ENCODE measurements at places on chromosomes 5 and 9.
A peak's percentile ranks its signal among the peaks of the same experiment; 100 is the strongest.

DNA sequence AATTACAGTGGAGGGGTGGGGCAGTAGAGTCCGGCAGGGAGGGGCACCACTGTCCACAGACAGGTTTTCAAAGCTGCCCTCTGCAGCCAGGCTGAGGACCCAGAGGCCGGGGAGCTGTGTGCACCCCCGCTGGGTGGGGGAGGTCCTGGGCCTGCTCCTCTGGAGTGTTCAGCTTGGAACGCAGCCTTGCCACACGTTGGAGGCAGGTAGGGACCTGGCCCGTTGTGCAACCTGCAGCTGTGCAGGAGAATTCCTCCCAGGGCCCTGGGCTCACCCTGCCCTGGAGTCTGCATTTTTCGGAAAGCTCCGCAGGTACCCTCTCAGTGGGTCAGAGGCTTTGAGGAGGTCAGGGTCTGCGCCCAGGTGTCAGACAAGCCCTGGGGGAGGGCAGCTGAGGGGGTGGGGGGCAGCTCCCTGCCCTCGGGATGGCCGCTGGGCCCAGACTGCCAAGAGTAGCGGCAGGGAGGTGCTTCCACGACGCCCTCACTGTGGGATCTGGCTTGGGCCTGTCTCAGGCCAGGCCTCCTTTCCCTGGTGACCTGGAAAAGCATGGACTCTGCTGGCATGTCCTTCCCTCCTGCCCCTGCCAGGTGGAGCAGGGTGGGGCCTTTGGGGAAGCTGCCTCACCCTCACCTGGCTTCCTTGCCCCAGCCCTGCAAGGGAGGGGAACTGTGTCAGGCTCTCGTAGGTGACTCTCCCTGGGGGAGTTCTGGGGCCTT, 29.5 kb downstream of the RXRA start:
- DNase-seq, result no peak

DNA sequence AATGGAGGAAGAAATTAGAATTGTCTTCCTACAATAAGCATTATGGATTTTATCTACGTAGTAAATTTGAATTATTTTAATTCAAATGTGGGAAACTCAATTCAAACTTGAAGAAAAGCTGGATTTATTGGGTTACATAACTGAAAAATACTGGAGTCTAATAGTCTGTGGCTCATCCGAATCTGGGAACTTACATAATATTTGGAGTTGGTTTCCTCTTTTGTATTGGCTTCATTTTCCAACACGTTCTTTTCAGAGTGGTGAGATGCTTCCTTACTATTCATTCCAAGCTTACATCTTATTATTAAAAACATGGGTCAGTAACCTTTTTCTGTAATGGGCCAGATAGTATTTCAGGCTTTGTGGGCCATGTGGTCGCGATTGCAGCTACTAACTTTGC, 164.8 kb downstream of the ARHGAP26 start:
- no peak for DNase-seq

- DNase-seq, result no peak
These were observed 533.3 kb downstream of the ACTL7B start for GRCh38 chr9:108322326-108323098.

DNA sequence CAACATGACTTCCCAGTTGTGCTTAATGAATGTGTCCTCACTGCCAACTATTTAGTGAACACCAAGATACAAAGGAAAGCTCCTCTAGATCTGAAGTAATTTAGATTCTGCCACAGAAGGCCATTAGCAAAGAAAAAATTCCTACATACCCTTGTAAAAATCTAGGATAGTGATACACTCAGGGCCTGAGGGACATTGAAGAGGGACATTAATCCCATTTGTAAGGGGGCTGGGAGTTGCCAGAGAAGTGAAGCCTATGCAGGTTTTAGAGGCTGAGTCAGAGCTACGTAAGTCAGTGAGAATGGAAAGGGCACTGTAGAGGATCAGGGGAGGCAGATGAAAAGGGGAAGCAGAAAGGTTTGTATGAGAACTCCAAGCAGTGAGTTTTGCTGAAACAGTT, 286.9 kb upstream of the TARS1 start:
- DNase-seq, result no peak

GRCh38 chr9:93072383-93072795, 13.9 kb downstream of the SUSD3 start:
- peak; percentile 28 for DNase-seq

- no peak for DNase-seq
These were observed 375.2 kb downstream of the PTPRD start for GRCh38 chr9:10237584-10237983.

GRCh38 chr5:118788351-118788750, 200.0 kb downstream of the DTWD2 start:
- DNase-seq, result no peak

DNA sequence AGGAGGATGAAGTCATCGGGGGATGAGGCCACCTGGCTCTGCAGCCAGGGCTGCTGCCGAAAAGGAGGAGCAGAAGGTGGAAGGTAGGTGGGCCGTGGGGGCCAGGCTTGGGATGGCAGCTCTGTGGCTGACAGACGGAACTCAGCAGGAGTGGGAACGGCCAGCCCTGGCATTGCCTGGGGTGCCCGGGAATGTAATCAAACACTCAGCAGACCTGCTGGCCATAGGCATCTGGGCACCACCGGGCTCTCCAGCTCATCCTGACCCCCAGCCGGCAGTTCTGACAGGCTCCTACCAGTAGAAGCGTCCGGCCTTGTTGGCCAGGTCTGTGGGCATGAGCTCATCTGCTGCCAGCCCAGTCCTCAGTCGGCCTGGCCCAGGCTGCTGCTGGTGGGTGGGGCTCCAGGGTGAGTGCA, 4.3 kb upstream of the FAT2 start:
- DNase-seq, result no peak

DNA sequence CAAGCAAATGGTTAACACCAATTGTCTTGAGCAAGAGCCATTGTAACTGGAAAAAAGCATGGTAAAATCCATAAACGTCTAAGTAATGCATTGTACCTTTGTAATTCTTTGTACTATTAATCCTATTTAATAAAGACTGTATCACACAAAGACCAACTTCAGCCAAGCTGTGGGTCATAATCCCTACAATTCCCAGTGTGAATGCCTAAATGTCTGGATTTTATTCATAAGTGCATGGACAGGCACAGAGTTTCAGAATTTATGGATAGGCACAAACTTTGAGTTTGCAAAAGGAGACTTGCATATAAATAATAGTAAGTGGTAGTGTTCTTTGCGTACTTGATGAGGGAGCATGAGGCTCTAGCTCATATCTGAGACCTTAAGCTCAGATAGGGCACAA, 1280.2 kb upstream of the WWC1 start:
- DNase-seq, result no peak

- no peak for DNase-seq
These were observed 22.9 kb upstream of the ROPN1L start for GRCh38 chr5:10418654-10419345.

DNA sequence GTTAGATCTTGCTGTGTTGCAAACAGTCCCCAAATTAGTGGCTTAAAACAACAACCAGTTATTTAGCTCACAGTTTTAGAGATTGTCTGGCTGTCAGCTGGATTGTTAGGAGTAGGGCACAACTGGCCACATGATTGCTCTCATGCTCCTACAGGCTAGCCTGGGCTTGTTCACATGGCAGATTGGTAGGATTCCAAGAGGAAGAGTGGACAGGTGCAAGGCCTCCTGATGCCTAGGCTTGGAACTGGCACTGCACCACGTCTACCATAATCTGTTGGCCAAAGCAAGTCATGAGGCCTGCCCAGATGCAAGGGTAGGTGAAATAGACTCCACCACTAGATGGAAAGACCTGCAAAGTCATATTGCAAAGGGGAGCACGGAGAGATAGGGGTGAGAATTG, 76.4 kb downstream of the ACER2 start:
- no peak for DNase-seq

- no peak for DNase-seq
These were observed 6.1 kb downstream of the GAS1 start for GRCh38 chr9:86941197-86941596.

- peak; percentile 65 for DNase-seq
These were observed 407.7 kb upstream of the GRAMD2B start for GRCh38 chr5:126015235-126016181.

- DNase-seq, result no peak
These were observed 95.3 kb downstream of the XRCC4 start for GRCh38 chr5:83172655-83173054.

- no peak for DNase-seq
These were observed 1.0 kb downstream of the CYSTM1 start for GRCh38 chr5:140176031-140176387.

GRCh38 chr5:102089883-102090282, 206.2 kb downstream of the SLCO4C1 start:
- no peak for DNase-seq

- DNase-seq, result no peak
These were observed 89.0 kb downstream of the DRD1 start for GRCh38 chr5:175354964-175355363.

DNA sequence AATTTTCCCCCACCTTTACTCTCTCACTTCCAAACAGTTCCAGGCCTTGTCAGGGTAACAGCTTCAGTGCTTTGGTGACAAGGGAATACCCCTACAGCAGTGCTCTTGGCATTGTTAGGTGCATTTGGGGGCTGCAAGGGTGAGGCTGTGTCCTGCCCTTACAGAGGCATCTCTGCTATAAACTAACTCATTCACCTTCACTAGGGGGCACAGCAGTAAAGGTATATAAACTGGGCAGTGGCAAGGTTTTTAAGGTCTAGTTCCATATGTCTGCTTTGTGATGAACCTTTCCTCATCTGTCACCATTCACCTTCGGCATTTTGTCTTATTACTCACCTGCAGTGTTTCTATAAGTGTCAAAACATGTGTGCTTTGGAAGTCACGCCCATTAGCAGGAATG, 79.1 kb upstream of the GPR151 start:
- DNase-seq, result no peak

GRCh38 chr5:130032807-130033206, 128.5 kb downstream of the CHSY3 start:
- no peak for DNase-seq

DNA sequence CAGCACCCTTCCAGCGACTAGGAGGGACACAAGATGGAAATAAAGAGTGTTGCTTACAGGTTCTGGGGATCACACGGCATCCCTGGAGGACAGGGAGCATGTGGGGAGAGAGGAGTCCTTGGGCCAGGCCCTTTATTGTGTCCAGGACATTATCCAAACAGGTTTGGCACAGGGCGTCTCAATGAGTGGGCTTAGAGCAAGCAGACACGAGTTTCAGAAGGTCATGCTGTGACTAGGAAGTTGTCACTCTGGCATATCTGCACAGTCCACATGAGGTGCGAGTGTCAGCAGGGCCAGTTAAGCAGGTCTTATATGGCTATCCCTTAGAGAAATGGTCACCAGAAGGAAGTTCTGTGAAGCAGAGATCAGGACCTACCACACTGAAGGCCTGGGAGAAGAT, 174.5 kb upstream of the OTULINL start:
- no peak for DNase-seq

DNA sequence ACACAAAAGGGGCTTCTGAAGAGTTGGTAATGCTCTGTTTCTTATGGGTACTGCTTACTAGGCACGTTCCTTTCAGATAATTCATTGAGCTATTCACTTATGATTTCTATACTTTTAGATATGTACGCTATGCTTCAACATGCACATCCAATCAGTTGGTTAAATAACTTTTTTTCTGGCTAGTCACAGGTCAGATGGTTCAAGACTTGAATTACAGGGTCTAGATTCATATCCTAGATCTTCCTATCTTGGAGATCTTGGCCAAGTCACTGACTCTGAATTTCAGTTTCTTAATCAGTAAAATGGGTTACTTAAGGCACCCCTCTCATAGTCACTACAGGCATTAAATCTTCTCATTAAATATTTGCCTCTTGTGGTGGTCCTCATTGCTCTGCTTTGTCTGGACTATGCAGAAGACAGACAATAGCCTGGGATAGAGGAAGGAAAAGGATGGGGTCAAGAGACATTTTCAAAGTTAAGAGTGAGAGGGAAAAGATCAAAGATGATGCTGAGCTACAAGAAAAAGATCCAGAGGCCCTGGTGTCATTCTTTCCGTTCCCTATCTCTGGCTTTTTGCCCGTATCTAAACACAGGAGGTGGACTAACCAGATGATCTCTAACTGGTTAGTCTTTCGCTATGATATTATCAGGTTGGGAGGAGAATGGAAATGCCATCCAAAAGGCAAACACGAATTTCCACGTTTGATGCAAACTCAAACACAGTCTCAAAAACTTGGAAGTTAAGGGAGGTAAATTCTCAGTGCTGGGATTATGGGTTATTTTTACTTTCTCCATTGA, 1.8 kb upstream of the CCDC180 start:
- DNase-seq, result no peak

- DNase-seq, result no peak
These were observed 144.7 kb upstream of the SHB start for GRCh38 chr9:38213631-38214299.

DNA sequence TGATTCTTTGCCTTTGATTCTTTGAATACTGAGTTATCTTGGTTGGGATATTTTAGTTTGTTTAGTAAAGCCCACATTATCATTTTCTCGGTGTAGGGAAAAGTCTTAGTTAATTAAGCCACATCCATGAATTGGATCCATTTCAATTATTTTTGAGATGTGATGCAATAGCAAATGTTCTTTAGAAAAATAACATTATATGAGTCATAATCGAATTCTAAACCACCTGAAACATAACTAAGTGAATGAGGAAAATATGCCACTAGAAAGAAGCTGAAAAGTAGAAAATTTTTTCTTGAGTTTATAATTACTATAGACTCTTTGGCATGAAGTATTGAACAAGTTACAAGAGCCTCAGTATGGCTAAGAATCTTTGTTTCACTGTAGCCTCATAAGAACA, 17.5 kb upstream of the CCDC192 start:
- no peak for DNase-seq
